Activated T-helper 1 cell treated with anti-CD3 and anti-CD28 coated beads, Interleukin-12 subunit alpha, Interleukin-12 subunit beta, Interleukin-2, Interleukin-4 antibody, amounts not matched to agents 30 ng/mL and 10 ng/mL and 1 ng/mL, durations not matched to agents 14 hours and 24 hours and 36 hours (primary cell): ENCODE measurements at places on chromosomes 2 and 18.

DNA sequence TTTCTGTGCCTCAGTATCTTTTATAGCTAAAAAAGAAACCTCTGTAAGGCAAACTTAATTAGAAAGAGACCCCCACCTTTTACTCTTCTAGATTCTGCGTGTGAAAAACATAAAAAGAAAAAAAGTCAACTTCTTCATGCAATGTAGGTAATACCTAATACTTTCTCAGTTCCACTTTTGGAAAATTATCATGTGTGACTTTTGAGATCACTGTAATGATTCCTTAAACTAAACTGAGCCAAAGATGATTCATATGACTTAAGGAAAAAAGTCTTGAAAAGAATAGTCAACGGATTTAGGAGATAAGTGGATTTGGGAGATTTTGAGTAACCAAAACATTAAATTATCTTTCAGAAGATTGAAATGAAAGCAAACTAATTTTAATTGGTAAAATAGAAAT is 48.9 kb downstream of the PLEKHA3 start:
- no peaks in the 10 kb centered on the region for H3K27me3 ChIP-seq
- H3K36me3 ChIP-seq, result peaks cover 29% of the 10 kb centered on the region
- H3K27ac ChIP-seq, result no peak overlapping the region
- peaks cover 49% of the 10 kb centered on the region for H3K4me1 ChIP-seq

GRCh38 chr2:152529420-152530115 is 187.7 kb downstream of the PRPF40A start:
- H3K36me3 ChIP-seq, result no peaks in the 10 kb centered on the region
- no peak for DNase-seq
- H3K27ac ChIP-seq, result no peak overlapping the region
- H3K4me1 ChIP-seq, result peaks cover 5% of the 10 kb centered on the region
- peaks cover 10% of the 10 kb centered on the region for H3K27me3 ChIP-seq
- H3K4me3 ChIP-seq, result no peak overlapping the region

DNA sequence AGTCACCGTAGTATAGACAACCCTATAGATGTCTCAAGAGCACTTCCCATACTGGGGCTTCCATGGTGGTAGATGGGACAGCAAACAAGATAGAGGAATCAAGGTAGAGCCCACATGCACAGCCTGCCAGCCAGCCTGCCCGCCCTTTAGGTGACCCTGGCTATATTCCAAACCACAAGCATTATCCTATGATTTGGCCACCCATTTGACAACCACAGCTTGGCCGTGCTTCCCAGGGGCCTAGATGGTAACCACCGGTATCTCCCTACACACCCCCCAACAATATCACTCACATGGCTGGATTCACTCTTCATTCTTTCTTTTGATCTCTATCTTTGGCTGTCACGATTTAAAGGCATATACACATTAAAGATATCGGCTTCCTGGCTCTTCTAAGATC is 85.3 kb downstream of the CDK15 start:
- peaks cover 28% of the 10 kb centered on the region for H3K27me3 ChIP-seq
- H3K27ac ChIP-seq, result no peak overlapping the region
- DNase-seq, result no peak
- no peaks in the 10 kb centered on the region for H3K36me3 ChIP-seq
- no peak overlapping the region for H3K4me3 ChIP-seq
- H3K4me1 ChIP-seq, result no peaks in the 10 kb centered on the region

- no peak overlapping the region for H3K4me3 ChIP-seq
- DNase-seq, result no peak
- H3K36me3 ChIP-seq, result peaks cover 11% of the 10 kb centered on the region
Measured at GRCh38 chr2:65344689-65345088, 87.7 kb downstream of the SPRED2 start.

- no peaks in the 10 kb centered on the region for H3K27me3 ChIP-seq
- H3K27ac ChIP-seq, result no peak overlapping the region
- no peak overlapping the region for H3K4me3 ChIP-seq
- no peaks in the 10 kb centered on the region for H3K36me3 ChIP-seq
- no peak for DNase-seq
- H3K4me1 ChIP-seq, result no peaks in the 10 kb centered on the region
Measured at GRCh38 chr2:151576080-151576479, 158.2 kb downstream of the NEB start.
